ENCODE measurements at places on chromosomes 12 and 14.

DNA sequence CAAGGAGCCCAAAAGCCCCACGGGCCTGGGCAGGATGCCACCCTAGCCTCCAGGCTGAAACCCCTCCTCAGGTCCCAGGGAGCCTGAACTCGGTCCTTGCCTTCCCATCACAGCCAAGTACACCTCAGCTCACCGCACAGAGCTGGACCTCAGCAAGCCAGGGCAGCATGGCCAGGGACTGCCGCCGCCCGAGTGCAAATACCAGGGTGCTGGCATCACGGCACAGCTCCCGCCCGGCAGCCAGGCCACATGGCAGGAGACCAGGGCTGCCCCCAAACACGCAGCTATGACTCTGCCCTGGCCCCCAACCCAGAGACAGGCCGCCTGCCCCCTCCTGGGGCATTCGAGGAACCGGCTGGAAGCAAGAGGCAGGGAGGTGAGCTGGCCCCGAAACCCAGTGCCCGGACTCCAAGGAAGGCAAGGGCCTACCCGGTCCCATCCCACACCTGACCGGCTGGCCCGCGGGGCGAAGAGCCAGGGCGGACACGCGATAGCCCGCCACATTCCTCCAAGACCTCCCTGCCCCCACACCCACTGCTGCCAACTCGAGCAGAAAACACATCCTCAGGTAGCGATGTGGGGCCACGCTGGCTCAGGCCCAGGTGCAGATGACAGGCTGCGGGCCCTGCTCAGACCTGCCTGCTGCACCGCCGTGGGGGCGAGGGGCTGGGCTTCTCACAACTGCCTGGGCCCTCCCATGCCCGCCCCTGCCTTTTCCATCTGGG, 2.7 kb downstream of the JAG2 start:
- no peak for DNase-seq

- DNase-seq, result no peak
These were observed 5.8 kb downstream of the NID2 start for GRCh38 chr14:52063052-52063462.

DNA sequence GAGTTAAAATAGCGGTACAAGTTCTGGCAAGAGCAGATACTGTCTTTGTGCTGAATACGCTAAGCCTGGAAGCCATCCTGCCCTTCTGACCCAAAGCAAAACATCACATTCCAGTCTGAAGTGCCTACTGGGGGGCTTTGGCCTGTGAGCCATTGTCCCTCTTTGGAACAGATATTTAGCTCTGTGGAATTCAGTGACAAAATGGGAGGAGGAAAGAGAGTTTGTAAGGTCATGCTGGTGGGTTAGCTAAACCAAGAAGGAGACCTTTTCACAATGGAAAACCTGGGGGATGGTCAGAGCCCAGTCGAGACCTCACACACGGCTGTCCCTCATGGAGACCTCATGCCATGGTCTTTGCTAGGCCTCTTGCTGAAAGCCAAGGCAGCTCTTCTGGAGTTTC, 18.5 kb downstream of the EMP1 start:
- DNase-seq, result no peak

DNA sequence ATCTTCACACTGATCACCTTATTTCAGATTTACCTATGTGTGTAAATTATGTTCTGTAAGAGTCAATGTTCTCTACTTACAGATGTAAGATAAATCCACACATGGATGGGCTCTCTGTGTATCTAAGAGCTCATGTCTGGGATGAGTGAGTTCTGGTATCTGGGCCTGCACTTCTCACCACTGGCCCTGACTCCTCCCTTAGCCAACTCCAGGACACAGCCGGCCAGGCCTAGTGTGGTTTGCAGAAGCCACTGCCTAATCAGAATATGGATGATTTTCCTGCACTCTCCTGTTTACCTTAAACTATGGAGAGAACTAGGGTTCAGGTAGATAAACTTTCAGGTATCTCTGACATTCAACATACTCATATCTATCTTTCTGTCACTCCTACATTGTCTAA, 1284.8 kb downstream of the TMEM121 start:
- no peak for DNase-seq

DNA sequence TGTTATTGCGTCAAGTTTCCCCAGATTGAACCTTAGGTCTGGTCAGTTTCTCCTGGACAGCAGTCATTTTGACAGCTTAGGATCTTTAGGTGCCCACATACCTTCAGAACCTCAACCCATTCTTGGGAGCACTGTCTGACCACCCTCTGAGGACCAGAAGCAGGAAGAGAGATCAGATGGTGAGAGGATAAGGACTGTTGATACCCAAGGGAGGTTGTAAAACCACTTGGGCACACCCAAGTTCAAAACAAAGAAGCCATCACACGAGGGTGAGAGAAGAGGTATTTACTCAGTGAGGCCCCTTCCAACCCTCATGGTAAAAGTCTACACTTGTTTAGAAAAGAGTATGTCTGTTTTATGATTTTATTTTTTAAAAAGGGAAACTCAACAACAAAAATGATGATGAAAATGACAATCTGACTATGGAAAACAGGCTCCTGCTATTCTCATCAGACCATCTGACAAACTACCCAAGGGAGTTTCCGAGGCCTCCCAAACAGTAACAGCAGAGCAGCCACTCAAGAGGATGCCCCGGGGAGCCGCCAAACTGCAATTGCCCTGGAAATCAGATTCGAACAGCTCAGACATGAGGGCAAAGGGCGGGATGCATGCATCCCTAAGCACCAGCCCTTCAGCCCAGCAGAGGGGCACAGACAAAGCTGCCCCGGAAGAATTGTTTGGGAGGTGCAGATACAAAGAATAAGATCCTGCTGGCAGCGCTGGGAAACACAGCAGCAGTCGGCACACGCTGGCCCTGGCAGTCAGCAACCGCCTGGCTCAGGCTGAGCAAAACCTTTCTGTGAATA, 162.6 kb upstream of the PLEKHG7 start:
- no peak for DNase-seq
